ENCODE measurements at places on chromosomes 1 and 21.
A peak's percentile ranks its signal among the peaks of the same experiment; 100 is the strongest.

GRCh38 chr1:111302374-111302773, 11.7 kb downstream of the CHIA start:
- no peak for DNase-seq

GRCh38 chr21:39527664-39528381, 76.1 kb downstream of the SH3BGR start:
- peak; percentile 69 for DNase-seq

- no peak for DNase-seq
Observed at GRCh38 chr1:224203243-224204016, 20.4 kb downstream of the DEGS1 start.

DNA sequence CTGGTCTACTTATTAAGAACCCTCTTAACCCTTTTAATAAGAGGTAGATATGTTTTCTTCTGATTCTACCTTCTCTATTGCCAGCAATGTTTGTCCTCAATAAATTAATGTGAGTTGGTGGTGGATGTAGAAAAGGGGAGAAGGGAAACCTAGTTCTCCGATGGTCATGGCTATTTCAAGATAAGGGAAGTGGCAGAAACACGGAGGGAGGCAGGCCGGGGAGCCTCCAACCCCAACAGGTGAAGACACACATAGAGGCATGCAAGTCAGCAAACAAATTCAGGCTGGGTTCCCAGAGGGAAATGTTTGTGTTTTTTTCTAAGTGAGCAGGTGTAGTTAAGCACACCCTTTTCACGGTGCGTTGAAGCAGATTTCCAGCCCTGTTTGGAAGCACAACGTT, 31.0 kb upstream of the CLDN14 start:
- DNase-seq = peak; percentile 61

DNA sequence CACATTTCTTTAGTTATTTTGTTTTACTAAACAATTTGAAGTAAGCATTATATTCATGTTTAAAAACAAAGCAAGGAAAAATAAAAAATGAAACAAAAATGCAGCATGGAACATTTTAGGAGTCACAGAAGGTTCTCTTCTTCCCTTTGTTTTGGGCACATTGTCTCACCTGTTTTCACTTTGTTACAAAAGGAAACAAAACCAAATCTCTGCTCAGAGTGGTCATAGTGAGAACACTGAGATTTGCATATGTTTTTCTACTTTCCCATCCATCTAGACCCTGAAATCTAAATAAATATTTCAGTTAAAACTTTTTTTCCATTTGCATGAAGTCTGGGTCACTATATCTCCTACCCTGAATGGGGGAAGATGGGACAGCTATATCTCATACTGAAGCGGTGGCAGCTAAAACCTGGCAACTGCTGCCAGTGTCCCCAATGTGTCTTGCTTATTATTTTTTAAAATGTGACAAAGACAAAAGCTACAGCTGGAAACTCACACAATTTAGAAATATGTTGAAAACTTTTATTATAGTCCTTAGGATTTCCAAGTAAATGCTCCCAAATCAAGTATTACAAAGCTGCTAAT, 3.5 kb downstream of the EXOC8 start:
- DNase-seq = no peak

- DNase-seq = no peak
Observed at GRCh38 chr1:84430546-84430945, 32.3 kb downstream of the DNASE2B start.

Data from NCI-H2029 (cell line).